ENCODE measurements at places on chromosomes 12 and 14.
A peak's percentile ranks its signal among the peaks of the same experiment; 100 is the strongest.

DNA sequence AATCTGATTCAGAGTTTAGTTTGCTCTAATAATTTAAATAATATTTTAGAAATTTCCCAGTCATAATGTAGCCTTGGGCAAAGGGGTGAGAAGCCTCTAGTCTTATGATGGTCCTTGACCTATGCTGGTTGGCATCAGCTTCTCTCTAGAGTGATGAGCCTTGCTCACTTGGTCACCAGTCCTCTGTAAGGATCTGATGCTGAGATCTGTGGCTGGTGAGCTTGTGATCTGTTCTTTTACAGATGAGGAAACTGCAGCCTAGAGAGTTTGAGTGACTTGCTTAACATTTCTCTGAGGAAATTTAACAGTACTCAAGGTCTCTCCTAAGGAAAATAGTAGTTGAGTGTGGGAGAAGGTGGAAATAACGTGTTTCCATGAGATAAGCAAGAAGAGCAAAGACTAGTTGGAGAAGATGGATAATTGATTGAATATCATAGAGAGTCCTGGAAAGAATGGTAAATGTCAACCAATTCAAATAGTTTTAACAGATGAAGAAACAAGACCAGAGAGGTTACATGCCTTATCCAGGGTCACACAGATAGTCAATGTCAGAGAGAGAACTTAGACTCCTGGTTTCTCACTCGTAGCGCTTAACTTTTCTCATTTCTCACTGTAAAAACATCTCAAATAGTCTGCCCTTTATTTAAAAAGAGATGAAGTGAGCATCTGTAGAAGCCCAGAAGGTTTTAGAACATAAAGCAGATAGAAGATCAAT lies 89.7 kb upstream of the ETV6 start:
- no peak for DNase-seq

DNA sequence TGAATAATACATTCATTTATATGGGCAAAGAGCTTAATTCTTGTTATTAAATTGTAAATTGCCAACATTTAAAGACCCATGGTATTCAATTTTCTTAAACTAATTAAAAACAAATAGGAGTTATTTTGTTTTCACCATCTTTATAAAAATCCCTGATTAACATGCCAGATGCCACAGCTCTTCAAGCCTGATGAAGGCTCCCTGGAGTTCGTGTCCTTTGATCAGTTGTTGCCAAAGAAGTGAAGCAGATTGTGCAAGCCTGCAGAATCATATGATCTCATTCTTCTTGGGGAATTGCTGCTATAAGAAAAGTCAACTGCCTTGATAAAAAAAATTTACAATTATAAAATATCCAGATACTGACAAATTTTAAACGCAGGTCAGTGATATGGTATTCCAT lies 288.3 kb upstream of the PPFIA2 start:
- DNase-seq = no peak

DNA sequence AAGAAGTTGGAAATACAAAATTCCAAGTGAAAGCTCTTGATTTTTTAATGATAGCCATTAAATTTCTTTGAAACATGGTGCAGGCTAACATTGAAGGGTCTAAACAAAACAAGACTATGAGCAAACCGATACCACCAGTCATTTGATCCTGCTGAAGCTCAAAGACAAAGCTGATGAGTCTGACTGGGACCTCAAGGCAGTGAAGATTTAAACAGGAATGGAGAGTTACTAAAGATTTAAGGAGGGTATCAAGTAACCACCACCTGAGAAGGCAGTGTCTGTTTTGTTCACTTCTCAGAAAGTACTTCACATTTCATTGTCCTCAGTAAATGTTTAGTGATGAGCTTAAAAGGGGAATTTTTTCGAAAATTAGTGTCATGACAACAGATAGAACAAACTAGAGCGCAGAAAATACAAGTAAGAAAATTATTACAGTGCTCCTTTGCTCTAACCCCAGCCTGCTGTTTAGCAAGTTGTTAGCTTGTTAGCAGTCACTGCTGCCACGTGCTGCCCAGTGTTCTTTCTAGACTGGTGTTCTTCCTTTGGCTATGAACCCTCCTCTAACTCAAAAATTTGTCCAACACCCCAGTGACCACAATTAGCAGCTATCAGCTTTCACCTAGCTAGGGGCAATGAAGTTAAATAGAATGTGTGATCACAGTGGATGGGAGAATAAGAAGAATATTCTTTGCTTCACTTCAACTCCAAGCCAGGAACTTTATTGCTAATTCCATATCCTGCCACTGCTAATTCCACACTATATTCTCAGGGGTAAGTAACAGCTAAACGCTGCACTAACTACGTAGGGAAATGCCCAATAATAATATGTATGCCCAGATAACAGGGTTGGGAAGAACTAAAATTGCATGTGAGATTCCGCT lies 41.1 kb downstream of the YAF2 start:
- no peak for DNase-seq

GRCh38 chr14:35122696-35123387 lies 490 bp downstream of the PRORP start:
- DNase-seq = peak; percentile 12

DNA sequence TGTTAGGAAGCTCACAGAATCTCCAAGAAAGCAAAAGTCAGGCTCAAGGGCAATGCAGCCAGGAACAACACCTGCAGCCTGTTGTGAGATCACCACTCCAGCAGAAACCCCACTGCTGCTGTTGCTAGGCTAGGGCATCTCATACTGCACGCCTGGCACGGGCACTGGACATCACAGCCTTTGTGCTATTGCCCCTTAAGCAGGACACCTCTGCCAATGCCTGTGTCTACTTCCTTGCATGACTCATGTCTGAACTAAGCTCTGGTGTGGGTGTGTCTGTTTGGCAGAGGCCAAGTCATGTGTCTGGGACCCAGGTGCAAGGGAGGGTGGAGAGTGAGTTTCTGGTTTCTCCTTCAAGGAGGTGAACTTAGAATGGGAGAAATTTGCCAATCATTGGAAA lies 10.0 kb upstream of the DDX47 start:
- DNase-seq = peak; percentile 73

DNA sequence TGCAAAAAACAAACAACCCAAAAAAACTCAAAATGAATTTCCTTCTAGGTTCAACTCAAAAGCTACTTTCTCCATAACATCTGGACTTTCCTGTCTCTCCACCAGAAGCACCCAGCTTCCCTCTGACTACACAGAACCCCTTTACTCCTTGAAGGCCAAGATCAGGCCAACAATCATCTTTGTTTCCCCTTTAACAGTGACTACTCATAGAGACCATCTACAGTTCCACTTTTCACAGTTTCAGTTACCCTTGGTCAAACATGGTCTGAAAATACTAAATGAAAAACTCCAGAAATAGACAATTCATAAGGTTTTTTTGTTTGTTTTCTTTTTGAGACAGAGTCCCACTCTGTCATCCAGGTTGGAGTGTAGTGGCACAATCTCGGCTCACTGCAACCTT lies 11.8 kb downstream of the GCH1 start:
- no peak for DNase-seq

GRCh38 chr14:91723501-91723900 lies 8.4 kb downstream of the CATSPERB start:
- DNase-seq = no peak

GRCh38 chr14:86221000-86221399 lies 691.1 kb downstream of the FLRT2 start:
- DNase-seq = no peak

DNA sequence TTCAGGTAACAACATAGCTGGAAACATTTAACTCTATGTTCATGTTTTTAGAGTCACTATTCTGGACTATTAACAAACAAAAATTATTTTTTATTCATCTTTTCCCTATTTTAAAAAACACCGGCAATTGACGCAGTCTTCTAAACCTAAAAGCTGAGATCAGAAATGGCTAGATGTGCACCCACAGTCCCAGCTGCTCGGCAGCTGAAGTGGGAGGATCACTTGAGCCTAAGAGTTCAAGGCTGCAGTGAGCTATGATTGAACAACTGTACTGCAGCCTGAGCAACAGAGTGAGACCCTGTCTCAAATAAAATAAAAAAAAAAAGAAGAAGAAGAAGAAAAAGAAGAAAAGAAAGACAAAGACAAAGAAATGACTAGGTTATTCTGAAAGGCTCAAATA lies 64.5 kb downstream of the PAX9 start:
- no peak for DNase-seq

DNA sequence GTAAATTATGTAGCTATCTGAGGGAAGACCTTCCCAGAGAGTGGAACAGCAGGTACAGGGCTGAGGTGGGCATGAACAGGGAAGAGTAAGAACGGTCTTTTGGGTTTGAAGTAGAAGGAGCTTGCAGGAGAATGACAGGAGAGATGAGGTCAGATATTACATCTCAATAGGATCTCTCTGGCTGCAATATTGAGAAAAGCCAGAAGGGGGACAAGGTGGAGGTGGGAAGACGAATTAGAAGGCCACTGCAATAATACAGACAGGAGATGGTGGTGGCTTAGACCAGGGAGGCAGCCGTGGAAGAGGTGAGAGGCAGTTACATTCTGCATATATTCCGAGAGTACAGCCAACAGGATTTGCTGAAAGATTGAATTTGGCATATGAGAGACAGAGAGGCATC lies 310.2 kb downstream of the APAF1 start:
- DNase-seq = no peak

GRCh38 chr12:107983756-107984472 lies 145.2 kb upstream of the WSCD2 start:
- DNase-seq = no peak

GRCh38 chr12:113936460-113936859 lies 29.7 kb downstream of the RBM19 start:
- DNase-seq = no peak

DNA sequence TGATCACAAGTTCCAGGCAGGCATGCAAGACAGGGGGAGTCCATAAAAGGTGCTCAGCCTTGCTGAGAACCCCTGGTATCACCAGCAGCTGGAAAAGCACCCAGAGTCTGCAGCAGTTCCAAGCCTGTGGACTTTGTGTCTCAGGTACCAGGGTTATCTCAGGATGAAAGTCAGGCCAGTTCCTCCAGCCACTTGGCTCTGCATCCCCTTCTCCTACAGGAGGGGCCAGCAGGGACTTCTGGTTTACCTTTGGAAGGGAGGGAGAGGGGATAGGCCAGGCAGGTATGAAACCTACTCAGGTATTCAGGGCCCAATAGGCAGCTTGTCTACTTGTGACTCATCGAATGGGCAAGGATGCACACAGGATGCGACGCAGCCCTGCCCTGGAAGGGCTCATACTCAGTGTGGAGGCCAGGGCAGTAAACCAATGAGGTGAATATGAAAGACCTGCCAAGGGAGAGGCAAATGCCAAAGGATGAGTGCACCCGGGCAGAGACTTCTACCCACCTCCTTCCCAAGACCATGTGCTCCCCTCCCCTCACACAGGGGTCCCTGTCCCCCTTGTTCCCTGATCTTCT lies 148.2 kb downstream of the SLC38A6 start:
- no peak for DNase-seq

- DNase-seq = no peak
Measured at GRCh38 chr14:49954171-49954631, 61.3 kb downstream of the ARF6 start.

GRCh38 chr14:70833884-70834283 lies 24.6 kb upstream of the MAP3K9 start:
- no peak for DNase-seq

- peak; percentile 79 for DNase-seq
Measured at GRCh38 chr12:48183091-48183875, at the start of gene CCDC184. Gene CCDC184, plus strand, starts transcription at chr12:48183644. Its CDS starts 479 bp downstream, at chr12:48184123.

DNA sequence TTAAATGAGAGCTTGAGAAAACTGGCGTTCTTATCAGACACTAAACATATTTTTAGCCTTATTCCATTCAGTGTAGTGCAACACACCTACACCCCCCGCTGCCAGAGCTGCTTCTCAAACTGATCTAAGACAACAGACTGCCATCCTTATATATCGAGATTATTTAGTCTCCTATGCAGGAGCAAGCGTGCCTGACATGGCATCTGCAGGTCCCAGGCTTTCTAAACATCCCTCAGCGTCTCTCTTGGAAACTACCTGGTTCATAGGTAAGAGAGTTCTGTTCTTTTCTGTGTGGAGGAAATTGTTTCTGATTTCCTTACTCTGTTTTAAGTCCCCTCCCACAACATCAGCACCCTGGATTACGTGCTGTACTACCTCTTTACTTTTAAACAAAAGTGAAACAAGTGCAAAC lies 117.1 kb upstream of the PTPRB start:
- DNase-seq = no peak

DNA sequence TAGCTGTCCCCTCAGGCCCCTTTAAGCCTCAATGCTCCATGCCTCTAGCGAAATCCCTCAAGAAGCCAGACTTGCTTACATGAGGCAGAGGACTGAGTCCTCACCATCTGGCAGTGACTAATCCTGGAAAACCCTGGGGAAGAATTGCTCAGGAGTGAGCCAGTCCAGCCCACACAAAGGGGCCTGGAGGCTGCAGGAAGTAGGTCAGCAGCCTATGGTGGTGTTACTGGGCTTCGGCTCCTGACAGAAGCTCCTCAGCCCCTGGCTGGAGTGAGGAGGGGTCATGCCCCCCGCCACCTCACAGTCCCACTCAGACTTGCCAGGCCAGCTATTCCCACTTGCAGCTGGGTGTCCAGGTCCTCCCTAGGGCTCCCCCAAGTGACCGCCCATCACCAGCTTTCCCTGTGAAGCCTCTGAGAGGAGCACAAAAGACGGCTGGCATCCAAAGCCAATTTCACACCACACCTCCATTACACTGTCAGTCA lies 250.5 kb downstream of the DPF3 start:
- no peak for DNase-seq

- no peak for DNase-seq
Measured at GRCh38 chr14:34629344-34629656, 648 bp downstream of the SNX6 start.

DNA sequence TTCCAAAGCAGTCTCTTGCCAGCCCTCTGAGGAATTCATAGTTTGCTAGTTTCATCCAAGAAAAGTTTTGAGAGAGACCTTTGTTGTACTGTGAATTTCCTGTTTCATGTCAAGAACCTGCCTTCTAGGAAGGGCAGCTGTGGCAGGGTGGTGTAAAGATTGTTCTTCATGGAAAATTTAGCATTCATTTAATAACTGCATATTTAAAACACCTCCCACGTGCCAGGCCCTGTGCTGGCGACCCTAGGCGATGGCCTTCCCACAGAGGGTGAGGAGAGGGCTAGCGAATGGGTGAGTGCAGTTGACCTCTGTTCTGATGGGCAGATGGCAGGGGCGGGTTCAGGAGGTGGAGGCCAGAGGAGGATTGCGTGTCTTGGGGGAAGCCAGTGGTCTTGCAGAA lies 43.2 kb downstream of the MLXIP start:
- no peak for DNase-seq

DNA sequence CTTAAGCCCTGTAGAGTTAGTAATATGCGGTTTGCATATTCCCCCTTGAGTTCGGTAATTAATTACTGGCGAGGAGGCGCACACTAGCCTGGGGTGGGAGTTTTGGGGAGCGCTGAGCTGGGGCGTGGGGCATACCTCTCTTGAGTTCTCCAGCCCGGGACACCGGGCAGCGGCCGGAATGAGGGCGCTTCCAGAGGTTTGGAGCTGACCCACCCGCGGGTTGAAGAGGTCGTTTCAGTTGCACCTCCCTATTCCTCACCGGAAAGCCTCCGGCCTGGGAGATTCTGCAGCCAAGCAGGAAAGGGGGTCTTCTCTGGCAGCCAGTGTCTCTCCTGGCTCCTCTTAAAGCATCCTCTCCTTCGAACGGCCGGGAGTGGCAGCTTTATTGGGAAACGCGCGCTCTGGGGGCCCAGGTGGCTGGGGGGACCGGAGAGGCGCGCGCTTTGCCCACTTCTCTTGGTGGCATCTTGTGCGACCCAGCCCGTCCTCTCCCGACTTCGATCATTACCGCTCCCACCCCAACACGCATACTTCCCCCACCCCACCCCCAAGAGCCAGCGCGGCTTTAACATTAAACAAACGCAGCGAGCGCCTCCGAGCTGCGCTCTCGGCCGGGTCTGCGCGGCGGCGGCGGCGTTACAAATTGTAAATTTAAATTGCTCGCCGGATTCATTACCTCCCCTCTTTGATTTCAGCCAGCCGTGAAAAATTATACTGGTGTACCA lies 3.9 kb upstream of the LHX5 start:
- no peak for DNase-seq

GRCh38 chr12:88241862-88242570 lies 99.9 kb downstream of the TMTC3 start:
- no peak for DNase-seq

Measured in CD4-positive, alpha-beta T cell treated with Interleukin-6 for 4 hours (primary cell).